ENCODE measurements at places on chromosomes 4 and X.

GRCh38 chr4:120059036-120059435 is 7.6 kb downstream of the MAD2L1 start:
- DNase-seq: no peak

- DNase-seq: no peak
Observed at GRCh38 chr4:150126864-150127203, 48.6 kb downstream of the DCLK2 start.

GRCh38 chr4:103074744-103075434 is 1.7 kb downstream of the SLC9B2 start:
- no peak for DNase-seq

DNA sequence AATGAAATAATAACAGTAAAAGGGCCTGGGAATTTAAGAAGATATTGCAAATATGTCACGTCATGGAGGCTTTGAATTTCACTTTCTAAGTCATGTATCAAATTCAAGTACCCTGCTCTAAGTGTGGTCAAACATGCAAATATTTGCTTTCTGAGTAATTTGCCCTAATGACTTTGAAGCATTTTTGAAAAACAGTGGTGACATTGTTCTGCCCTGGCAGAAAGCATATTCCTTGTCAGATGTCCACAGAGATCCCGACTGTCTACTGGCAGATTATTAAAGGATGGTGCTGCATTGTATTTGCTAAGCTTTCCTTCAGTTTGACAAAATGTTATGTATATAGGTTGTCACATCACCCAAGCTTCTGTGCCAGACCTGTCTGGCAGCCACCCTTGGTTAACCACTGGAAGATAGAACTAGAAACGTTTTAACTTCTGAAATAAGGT is 92.5 kb downstream of the ANK2 start:
- DNase-seq: peak; percentile 83

GRCh38 chrX:22056235-22056634 is 24.1 kb downstream of the PHEX start:
- no peak for DNase-seq

GRCh38 chr4:93751411-93751810 is 77.1 kb upstream of the ATOH1 start:
- DNase-seq: no peak

GRCh38 chr4:122458625-122459024 is 2.1 kb upstream of the IL2 start:
- DNase-seq: no peak

DNA sequence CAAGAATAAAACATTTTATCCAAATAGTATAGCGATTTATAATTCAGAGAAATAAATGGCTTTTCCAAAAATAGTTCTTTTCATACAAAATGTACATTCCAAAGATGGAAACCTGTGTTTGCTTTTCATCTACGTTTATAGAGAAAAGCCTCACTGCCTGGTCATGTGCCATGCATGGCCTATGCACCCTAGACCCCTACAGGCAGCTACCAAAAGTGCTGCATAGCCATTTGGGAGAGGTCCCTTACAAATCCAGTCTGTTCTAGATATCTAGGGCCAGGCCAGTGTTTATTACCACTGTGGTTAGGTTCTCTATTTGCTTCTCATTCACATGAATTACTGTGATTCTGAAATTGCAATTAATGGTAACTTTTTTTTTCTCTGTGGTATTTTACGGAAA is 17.2 kb downstream of the HMGB2 start:
- no peak for DNase-seq

GRCh38 chr4:139986689-139987501 is 167.1 kb downstream of the MAML3 start:
- no peak for DNase-seq

DNA sequence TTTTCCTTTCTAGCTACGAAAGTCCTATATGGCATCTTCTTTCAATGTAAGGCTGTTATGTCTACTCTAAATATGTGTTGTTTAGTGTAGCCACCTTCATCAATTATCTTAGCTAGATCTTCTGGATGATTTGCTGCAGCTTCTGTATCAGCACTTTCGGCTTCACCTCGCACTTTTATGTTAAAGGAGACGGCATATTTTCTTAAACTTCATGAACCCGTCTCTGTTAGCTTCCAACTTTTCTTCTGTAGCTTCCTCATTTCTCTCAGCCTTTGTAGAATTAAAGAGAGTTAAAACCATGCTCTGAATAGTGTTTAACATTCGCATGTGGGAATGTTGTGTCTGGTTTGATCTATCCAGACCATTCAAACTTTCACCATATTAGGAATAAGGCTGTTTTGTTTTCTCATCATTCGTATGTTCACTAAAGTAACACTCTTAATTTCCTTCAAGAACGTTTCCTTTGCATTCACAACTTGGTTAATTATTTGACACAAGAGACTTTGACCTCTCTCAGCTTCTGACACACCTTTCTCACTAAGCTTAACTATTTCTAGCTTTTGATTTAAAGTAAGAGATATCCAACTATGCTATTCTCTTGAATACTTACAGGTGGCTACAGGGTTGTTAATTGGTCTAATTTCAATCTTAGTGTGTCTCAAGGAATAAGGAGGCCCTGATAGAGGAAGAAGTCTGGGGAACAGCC is 476.8 kb downstream of the GABRG1 start:
- no peak for DNase-seq

- no peak for DNase-seq
Observed at GRCh38 chrX:56802428-56802827, 73.4 kb downstream of the NBDY start.

- no peak for DNase-seq
Observed at GRCh38 chr4:186027405-186027804, 41.6 kb upstream of the TLR3 start.

DNA sequence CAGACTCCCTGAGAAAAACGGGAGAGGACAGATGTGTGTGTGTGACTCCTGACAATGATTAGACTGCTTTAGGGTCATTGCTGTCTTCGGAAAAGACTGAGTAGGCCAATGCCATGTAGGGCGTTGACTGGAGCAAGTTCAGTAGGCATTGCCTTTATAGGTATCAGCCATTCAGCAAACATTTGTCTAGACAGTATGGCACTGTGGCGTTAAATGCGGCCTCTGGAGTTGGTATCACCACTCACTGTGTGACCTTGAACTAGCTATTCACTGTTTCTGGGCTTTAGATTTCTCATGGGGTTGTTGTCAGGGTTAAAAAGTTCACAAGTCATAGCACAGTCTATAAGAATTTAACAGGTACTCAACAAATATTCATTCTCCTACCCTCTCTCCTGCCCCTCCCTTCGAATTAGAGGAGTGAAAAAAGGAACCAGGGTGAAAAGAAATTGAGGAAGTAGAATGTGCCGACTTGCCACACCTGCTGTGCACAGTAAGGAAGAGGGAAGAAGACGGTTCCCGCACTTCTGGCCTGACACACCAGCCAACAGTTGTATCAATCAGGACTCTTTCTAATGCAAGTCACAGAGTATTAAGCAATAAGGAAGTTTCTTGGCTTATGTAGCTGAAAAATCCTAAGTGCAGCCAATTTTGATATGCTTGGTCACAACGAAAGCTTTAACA is 83.2 kb upstream of the PLAC8 start:
- DNase-seq: no peak

DNA sequence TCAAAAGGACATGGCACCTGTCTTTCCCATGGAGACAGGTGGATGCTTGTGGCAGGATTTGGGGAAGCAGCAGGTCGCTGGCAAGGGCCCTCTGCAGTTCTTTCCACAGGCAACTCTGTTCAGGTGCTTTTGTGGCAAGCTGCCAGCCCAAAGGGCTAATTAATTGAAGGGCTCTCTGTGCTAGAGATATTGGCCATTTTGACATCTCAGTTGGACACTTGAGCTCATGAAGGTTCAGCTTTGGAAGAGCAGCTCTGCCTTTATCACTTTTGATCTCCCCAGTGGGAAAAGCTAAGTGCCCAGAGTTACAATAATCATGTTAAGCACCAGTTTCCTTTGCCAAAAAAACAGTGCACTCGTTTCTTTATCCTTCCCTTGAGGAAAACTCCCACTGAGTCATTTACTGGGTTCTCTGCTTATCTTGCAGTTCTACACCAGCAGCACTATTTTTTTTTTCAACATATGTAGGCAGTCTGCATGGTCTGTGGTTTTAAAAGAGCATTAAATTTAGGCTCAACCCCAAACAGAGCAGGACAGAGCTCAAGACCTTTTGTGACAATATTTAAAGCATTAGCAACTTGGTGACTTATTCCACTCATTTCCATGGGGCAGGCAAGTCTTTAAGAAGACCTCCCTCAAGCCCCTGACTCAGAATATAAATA is 336.4 kb upstream of the RASGEF1B start:
- DNase-seq: no peak

DNA sequence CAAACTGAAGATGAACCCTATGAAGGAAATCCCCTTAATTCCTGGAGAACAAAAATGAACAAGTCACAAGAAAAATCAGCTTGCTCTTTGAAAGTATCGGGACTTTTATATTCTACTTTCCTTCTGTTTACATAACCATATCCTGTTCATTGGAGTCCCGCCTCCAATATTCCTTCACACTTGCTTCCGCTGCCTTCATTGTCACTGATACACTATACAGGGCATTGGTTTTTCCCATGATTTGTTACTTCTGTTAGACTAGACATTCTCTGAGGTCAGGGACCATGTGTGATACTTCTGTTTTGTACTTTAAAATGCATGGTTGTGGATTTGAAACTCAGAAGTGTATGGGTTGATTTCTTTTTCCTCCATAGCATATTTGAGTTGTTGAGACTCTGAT is 18.8 kb downstream of the MCUB start:
- DNase-seq: no peak

DNA sequence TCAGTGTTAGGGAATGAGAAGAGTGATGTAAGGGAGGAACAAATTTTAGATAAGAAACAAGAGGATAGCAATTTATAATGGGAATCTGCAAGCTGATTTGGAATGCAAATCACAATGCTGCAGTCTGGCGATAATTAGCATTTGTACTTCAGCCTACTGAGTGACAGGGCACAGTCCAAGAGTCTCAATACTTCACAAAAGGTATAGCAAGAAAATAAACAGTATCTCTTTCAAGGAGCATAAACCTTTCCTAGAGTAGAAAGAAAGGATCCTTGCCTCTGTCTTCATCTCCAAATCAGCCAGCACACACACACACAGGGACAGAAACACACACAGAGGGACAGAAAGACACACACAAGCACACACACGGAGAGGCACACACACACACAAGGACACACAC is 1.1 kb upstream of the GPM6A start:
- DNase-seq: no peak

GRCh38 chr4:646460-646859 is 21.1 kb downstream of the PDE6B start:
- DNase-seq: no peak

DNA sequence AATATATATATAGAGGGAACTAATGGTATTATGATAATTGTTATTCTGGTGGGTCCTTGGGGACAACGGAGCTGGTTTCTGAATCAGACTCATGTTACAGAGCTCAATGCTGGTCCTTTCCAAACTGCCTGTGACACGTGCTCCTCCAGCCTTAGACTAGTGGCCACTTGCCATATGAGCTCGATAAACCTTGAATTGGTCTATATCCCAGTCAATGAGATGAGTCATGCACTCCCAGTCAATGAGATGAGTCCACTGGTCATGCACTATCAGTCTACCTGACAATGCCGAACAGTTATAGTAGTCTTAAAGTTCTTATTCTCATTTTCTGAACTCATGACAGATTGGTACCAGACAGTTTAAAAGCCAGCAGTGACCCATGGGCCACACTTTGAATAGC is 325.2 kb downstream of the LDB2 start:
- no peak for DNase-seq

- DNase-seq: no peak
Observed at GRCh38 chrX:108614616-108615015, 121.7 kb downstream of the IRS4 start.

DNA sequence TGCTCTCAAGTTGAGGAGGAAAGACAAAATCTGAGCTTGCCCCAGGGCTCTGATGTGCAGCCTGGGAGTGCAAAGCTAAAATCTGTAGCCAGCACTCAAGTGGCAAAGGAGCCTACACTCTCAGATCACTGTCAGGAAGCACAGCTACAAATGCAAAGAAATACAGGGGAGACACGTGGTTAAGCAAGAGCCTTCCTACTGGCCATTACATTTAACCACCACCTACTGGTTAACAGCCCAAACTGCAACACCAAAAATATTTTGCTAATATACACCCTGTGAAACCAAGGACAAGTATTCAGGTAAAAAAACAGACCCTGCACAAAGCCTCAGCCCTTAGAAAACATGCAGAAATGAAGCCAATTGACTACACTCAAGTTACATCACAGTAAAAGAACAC is 170.4 kb upstream of the FGF16 start:
- DNase-seq: no peak

GRCh38 chrX:152202886-152203285 is 64.5 kb upstream of the MAGEA10 start:
- DNase-seq: no peak

- DNase-seq: no peak
Observed at GRCh38 chr4:139603576-139604410, 47.8 kb upstream of the SETD7 start.

DNA sequence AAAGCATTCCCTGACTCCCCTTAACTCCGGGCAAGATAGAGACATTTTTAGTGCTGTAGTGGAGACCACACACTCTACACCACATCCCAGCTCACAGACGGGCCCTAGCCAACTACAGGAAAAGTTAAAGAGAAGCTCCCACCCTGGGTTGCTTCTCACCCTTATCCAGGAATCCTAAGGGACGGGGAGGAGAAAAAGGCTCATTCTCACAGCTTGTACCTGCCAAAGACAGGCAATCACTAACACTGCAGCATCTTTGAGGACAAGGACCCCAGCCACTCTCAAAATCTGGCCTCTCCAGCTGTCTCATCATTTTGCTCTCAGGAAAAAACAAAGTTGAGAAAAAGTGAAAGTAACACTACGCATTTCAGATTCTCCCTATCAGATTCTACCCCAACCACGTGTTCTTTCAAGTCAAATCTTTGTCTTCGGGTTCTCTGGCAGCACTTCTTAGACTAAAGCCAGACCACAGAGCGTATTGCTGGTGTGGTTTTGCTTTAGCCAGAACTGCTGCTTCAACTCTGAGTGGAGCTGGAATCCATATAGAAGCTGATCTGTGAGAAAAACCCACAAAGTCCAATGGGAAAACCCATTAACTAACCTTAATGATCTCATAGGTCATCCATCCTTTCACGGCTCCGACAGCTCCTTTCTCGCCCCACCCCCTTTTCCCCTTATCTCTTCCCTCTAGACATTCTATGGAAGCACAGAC is 605.9 kb upstream of the DIPK2B start:
- no peak for DNase-seq

DNA sequence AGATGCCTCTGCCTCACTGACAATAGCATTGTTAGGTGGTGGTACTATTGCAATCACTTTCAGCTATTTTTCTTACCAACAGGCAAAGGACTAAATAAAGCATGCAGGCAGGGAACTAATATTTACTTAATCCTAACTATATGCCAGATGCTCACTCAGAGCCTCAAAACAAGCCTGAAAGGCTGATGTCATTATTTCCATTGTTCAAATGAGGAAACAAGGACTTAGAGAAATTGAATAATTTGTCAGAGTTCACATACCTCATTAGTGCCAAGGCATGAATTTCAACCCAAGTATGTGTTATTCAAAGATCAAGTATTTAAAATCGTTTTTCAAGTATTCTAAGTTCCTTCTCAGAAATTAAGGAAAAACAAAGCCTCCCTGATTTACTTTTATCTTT is 374.9 kb upstream of the TECRL start:
- DNase-seq: peak; percentile 84

- DNase-seq: no peak
Observed at GRCh38 chr4:101183666-101184373, 163.5 kb downstream of the PPP3CA start.

Data from retinal pigment epithelial cell (primary cell).